GM12864 (cell line): ENCODE measurements at places on chromosomes 6 and 20.

DNA sequence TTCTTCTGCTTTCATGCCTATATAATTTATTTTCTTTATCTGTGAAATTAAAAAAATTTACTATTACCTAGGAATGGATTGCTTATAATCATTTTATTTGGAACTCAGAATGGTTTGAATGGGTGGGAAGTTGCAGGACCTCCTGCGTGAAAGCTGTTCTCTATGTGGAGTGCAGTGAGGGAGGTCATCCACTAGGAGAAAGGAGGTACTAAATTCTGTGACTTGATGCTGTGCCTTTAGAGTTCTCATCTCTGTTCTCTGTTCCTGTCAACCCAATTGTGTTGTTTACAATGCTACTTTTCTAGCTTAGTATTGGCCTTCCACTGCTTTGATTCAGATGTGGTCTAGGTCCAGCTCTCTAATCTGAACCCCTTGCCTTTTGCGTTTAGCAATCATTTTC, 65.0 kb upstream of the HIVEP1 start:
- DNase-seq = no peak

DNA sequence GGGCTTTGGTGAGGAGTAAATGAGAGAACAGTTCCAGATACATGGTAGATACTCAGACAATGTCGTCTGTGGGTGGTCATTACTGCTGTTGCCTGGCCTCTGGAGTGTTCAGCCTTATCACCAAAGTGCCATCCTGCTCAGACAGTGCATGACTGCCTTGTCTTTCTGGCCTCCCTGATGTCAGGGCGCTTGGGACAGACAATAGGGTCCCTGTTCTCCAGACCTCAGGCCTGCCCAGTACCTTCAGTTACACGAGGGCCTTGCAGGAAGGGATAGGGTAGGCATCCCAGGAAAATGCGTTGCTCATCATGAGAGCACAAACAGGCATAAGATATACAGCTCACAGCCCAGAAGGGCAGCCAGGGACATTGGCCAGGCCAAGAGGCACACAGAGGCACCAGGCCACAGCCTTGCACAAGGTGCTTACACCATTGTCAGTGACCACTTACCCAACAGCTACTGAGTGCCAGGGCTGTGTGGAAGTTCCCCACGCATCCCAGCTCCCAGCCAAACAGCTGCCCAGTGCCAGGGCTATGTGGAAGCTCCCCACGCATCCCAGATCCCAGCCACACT, 27.4 kb downstream of the BPIFB1 start:
- no peak for DNase-seq

DNA sequence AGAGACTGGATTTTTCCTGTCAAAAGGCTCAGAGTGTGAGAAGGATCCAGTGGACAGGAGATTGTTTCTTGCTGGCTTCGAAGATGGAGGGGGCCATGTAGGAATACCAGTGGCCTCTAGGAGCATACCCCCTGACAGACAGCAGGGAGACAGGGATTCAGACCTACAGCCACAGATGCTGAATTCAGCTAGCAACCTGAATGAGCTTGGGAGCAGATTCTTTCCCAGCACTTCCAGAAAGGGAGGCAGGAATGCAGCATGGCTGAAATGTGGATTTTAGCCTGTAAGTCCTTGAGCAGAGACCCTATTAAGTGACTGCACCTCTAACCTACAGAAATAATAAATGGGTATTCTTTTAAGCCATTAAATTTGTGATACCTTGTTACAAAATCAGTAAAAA, 44.6 kb downstream of the STXBP5 start:
- no peak for DNase-seq

DNA sequence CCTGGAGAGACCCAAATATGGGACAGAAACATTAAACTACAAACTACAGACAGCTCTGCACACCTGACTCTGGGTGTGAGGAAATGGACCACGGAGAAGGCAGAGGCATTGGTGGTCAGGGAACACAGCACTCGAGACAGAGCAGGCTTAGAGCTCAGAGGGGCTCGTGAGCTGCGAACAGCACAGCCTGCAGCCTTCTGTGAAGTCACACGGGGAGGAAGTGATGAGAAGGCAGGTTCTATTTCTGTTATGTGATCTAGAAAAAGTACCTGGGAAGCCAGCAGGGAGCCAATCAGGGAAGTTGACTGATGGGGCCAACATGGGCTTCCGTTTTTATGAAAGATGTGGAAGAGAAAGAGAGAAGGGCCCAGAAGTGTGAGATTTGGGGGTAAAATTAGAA, 88.9 kb upstream of the SNAP25 start:
- no peak for DNase-seq

GRCh38 chr20:61922411-61922810, 143.3 kb downstream of the TAF4 start:
- DNase-seq = no peak

GRCh38 chr6:26594730-26595632, 1.8 kb upstream of the ABT1 start:
- DNase-seq = no peak

- no peak for DNase-seq
Measured at GRCh38 chr6:35173427-35174087, 32.4 kb upstream of the TCP11 start.

- DNase-seq = no peak
Measured at GRCh38 chr6:159059141-159059540, 14.3 kb upstream of the TAGAP start.

DNA sequence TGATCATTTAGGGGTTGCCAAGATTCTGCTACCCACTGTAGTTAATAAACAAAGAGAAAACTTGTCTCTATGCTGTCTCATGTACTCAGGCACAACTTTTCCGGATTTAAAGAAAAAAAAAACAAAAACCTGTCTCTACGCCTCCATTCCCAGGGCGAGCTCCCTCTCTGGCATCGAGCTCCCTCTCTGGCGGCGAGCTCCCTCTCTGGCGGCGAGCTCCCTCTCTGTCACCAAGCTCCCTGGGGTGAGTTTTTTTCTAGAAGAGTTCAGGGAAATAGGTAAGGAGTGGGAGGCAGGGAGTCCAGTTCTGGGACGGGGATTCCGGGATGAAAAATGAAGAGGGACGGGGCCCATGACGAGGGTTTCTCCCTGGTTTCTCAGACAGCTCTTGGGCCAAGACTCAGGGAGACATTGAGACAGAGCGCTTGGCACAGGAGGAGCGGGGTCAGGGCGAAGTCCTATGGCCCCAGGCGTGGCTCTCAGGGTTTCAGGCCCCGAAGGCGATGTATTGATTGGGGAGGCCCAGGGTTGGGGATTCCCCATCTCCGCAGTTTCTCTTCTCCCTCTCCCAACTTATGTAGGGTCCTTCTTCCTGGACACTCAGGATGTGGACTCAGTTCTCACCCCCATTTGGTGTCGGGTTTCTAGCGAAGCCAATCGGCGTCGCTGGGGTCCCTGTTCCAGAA, 16.5 kb upstream of the HLA-A start:
- no peak for DNase-seq

DNA sequence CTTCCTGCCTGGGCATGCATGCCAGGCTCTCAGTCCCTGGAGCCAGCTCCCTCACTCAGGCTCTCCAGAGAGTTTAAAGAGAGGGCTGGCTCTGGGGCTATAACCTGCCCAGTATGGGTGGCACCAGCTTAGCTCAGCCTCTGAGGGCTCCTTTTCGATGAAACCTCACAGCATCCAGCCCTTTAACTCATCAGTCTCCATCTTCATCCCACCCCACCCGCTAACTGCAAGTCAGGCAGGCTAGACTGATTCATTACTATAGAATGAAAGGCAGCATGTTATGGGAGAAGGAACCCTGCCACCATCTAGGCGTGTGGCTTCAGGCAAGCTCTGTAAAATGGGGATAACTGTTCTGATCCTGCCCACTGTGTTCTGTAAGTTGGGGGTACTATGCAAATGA, 53.5 kb downstream of the RAB44 start:
- DNase-seq = no peak

DNA sequence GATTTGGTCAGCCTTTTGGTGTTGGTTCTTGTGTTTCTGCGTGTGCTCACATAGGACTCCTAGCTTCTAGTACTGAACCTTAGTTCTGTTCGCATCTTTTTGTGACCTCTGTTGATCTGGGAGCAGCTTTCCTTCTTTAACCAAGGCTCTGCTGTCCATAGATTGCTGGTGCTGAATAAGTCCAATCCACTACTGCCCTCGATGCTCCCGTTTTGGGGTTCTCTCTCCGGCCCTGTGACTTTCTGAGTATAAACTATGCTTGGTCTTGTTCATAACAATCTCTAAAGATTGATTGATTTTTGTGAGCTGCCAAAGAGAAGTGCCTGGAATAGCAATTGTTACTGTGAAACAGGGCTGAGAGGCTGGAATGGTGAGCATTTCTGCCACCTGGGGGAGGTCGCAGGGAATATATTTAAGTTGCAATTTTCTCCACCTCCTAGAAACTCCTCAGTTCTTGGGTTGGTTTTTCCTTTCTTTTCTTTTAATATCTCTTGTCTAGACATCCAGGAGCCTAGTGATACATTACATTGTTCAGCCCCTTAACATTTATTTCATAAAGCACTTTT, 422.9 kb upstream of the CHD6 start:
- DNase-seq = no peak

DNA sequence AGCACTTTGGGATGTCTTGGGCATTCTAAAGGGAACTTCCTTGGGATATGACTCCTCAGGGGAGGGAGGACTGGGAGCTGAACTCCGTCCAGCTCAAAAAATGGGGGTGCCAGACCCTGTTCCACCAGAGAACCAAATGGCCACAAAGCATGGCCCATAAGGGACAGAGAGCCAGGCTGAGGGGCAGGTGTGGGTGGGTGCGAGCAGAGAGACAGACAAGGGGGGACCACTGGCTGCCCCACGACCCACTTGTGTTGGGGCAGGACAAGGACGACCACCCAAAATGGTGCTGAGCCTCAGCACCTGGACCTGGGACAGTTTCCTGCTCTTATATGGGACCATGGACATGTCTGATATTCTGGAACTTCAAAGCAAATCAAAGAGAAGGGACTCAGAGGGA, 148.2 kb upstream of the MLN start:
- no peak for DNase-seq

DNA sequence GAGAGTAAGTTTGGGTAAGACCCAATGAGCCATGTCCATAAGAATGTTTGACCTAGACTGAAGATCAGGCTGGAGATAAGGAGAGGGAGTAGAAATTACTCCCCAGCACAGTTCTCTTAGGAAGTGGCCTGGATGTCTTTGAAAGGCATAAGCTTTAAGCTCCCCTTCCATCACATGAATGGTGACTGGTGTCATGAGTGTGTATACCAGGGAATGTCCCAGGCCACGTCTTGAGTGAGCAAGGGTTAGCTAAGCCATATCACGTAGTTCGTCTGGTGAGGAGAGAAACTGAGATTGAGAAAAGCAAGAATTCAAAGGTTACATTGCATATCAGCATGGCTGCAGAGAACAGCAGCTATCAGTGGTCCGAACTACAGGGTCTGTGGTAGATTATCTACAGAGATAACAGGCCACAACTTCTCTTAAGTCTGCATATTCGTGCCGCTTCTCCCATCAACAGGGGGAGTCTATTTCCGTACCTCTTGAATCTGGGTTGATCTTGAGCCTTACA, 60.1 kb upstream of the BMP2 start:
- no peak for DNase-seq

DNA sequence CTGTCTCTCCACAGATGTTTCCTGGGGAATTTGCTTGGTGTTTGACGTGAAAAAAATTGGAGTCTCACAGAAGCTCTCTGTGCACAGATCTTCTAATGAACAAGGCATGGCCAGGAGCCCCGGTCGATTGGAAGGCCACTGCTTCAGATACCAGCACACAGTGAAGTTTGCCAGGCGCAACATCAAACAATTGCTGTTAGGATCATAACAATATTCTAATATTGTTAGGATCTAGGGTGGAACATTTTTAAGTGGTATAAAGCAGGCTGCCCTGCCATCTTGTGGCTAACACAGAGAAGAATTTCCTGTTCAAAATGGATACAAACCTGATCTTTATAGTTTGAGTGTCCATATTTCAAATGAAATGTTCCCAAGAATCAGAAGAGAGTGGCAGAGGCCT, 64.1 kb downstream of the C6orf118 start:
- no peak for DNase-seq

GRCh38 chr20:61230166-61230565, 21.9 kb upstream of the CDH4 start:
- DNase-seq = no peak

- DNase-seq = no peak
Measured at GRCh38 chr20:48375804-48376203, 452.0 kb downstream of the PREX1 start.

- DNase-seq = no peak
Measured at GRCh38 chr20:10984913-10985312, 311.1 kb upstream of the JAG1 start.

DNA sequence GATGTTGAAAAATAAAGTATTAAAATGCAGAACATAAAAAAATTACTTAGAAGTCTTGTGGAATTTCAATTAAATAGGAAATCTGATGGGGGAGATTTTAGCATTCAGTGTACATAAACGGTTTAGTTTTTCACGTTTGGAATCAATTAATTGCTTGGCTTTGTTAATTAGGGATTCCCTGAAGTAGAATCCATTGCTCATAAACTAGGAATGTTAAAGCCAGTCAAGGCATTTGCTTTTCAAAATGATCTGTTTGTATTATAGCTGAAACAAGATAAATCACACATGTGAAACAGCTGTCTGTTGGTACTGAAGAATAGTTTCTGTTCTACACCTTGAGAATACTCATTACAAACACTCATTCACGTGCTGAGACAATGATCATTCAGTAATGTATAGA, 297.9 kb downstream of the TBC1D7 start:
- DNase-seq = no peak

DNA sequence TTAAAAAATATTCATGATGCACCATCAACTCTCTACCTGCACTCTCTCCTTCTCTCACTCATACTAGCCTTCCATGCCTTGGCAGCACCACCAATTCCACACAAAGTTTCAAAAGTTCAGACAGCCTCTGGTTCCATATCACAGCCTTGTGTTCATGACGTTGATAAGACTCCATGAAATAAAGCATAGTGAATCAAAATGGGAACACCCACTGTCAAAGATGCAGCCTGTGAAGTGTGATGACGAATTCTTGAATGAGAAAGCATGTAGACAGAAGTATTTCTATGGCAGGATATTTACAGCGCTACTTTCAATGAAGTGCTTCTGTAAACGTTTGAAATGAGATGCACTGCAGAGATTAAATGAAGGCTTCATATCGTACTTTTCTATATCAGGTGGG, 77.3 kb upstream of the FERMT1 start:
- no peak for DNase-seq

DNA sequence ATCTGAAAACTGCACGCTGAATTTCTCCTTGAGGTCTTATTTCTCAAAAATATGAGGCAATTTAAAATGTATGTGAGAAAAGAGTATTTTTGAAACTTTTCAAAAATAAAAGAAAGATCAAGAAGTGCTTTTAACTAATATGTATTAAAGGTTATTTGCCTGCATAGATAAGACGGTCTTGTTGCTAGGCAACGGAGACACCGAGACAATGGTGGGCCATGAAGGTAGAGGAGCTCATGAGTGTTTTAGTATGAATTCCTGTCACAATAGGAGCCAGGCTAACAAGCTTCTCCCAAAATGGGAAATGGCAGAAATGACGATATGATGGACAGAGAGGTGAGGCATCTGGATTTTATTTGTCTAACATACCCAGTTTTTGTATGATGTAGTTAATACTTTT, 308.2 kb downstream of the SLC35F1 start:
- DNase-seq = no peak

- no peak for DNase-seq
Measured at GRCh38 chr20:57053793-57054552, 212.5 kb downstream of the BMP7 start.
